ENCODE measurements at places on chromosomes 2 and 18.

- DNase-seq = no peak
These were observed 230.7 kb downstream of the HAUS1 start for GRCh38 chr18:46334868-46335281.

DNA sequence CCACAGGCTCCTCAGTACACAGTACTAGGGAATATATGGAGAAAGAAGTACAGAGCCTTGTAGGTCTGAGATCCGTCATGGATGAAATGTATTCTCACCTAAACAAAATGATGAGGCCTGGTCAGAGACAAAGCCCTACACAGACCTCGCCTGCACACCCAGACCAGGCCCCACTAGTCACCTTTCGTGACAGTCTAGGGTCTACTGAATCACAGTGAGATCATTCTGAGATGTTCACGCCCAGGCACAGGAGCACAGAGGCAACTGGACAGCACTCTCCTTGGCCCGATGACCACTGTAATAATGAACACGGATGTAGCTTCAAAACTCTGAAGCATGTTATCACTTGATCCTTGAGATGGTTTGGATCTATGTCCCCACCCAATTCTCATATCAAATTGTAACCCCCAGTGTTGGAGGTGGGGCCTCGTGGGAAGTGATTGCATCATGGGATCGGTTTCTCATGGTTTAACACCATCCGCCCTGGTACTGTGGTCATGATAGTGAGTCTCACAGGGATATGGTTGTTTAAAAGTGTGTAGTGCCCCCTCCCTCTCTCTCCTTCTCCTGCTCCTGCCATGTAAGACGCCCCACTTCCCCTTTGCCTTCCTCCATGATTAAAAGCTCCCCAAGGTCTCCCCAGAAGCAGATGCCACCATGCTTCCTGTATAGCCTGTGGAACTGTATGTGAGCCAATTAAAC lies 15.1 kb downstream of the DOCK10 start:
- peak; percentile 39 for DNase-seq

- no peak for DNase-seq
These were observed 325.5 kb downstream of the LRP1B start for GRCh38 chr2:141805302-141805701.

- no peak for DNase-seq
These were observed 92.9 kb upstream of the CSRNP3 start for GRCh38 chr2:165376571-165376975.

- DNase-seq = no peak
These were observed 83.8 kb downstream of the NCK2 start for GRCh38 chr2:105828558-105828957.

- DNase-seq = no peak
These were observed 72.0 kb downstream of the AGPS start for GRCh38 chr2:177464549-177464948.

DNA sequence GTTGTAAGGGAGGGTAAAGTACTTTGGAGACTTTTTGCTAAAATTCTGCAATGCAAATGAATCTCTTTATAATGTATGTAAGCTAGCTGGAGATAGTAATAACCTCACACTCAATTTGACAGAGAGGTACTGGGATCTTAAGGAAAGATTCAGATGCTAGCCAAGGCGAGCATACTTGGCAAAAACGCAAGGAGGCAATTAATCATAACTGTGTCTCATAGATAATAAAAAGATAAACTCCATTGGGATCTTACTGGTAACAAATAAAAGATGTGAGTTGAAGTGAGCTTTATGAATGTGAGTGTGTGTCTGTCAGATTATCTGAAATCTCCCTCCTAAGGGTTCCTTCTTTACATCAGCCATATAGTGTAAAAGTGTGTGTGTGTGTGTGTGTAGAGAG lies 533.0 kb downstream of the TMX3 start:
- no peak for DNase-seq
